PC-9 (cell line): ENCODE measurements at places on chromosomes 2 and 18. TPM values are rescaled to one million over a fixed set of nuclear protein-coding genes. Genes with fewer than 3 reads are reported as not detected.

GRCh38 chr2:60303680-60304079, 249.8 kb downstream of the BCL11A start:
- no peak for DNase-seq

DNA sequence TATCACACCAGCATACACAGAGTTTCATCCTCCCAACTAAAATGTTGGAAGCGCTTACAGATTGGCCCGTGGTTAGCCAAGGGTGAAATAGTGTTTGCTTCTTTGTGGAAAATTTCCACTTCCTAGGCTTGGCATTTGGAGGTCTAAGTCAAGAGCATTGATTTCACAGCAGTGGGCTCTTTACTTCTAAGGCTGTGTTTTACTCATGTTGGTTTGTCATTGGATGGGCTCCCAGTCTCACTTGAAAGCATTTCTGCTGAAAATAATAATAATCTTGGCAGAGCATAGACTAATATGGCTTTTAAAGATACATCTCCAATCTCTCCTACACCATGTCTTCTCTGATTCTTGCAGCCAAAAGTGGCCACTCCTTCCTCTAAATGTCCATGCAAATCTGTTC, 82.9 kb downstream of the DYNAP start:
- DNase-seq = no peak

The CRYBA2 gene
- not detected in 2 replicates for total RNA-seq

DNA sequence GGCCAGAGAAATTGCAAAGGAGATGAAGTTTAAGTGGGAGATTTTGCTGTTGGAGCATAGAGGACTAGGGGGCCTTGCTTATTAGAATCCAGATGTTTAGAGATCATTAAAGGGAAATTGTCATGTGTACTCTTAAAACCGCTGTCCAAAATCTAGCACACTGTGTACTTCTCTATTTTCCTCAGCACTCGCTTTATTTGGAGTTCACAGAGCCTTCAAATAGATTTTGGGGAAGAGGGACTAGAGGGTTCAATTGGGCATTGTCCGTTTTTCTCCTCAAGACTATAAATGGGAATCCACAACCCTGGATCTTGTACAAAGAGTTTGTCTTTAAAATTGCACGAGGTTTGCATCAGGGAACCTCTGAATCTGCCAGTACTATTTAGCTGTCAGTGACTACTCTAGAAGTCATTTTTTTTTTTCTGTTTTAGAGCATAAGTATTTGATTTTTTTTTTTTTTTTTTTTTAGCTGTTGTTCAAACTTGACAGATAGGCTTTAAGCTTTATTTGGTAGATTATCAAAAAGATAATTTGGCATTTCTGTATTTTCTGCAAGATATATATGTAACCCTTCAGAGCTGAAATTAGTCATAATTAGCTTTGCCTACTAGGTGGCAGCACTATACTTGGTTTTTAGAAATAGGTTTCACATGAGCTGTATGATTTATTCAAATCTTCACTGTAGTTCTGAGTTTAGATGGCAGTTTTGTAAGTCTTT, 14.2 kb downstream of the PMS1 start:
- no peak for DNase-seq

DNA sequence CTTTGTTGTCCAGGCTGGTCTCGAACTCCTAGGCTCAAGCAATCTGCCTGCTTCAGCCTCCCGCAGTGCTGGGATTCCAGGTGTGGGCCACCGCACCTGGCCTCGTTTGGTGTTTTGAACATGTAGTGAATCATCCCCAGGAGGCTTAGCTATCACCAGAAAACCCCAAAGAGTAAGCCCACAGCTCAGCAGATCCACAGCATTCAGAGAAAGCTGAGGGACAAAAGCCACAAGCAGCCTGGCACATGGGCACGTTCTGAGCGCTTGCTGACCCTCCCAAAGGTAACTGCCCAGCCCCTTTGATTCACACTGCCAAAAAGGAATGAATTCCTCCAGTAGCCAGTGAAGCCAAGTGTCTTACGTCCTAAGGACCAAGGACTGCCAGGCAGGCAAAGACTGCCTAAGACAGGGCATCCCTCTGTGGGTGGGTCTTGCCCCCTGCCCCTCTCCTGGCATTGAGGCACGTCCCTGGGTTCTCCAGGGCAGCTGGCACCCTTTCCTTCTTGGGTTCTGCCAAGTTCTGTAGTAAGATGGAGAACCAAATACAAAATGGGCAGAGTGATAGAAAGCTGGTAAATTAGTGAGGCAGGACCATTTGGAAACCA, 31.7 kb downstream of the MBP start:
- DNase-seq = peak; percentile 58
